ENCODE measurements at places on chromosomes 6 and 20.
A peak's percentile ranks its signal among the peaks of the same experiment; 100 is the strongest.

- no peak for DNase-seq
These were observed 95.3 kb downstream of the CDKAL1 start for GRCh38 chr6:20629509-20629908.

GRCh38 chr6:166005401-166005943, 162.2 kb downstream of the TBXT start:
- no peak for DNase-seq

DNA sequence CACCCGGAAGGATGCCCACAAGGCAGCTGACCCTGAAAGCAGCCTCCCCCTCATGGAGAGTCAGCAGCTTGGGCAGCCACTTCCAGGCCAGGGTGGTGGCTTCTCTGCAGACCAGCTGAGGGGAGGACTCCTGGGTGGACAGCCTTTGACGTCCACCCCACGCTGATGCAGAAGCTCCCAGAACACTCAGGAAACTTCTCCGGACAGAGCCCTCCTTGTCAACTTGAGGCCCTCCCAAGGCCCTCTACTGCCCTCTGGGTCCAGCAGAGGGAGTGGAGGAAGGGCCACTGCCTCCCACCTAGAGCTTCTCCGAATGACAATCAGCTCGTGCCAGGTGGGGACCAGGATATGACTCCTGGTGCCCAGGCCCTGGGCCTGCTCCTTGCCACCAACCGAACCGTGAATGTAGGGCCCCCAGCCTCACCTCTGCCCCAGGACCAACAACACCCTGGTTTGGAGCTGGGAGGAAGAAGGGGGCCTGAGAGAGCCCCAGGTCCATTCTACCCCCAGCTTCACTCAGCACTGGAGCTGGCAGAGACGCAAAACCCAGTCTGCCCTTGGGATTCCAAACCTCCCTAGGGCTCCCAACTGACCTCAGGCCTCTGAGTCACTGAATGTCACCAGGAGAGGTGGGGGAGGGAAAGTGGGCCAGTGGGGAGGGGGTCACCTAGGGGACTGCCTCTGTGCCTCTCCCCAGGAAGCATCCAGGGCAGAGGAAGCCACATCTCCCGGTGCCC, 10.9 kb upstream of the SLC22A7 start:
- no peak for DNase-seq

DNA sequence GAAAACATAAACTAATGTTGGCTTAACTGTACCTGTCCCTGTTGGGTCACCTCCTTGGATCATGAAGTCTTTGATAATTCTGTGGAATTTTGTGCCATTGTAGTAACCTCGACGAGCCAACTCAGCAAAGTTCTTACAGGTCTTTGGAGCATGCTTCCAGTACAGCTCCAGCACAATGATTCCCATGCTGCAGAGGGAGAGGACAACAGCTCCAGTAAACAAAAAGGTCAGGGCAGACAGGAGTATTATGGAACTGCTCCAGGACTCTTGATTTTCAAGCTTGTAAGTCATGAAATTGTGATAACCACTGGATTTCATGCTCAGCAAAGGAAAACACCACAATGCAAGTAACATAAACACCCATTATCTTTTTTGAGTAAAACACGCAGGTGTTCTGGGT, 2.9 kb downstream of the PPIL1 start:
- DNase-seq: no peak

- DNase-seq: no peak
These were observed 26.8 kb upstream of the PREP start for GRCh38 chr6:105429676-105430075.

DNA sequence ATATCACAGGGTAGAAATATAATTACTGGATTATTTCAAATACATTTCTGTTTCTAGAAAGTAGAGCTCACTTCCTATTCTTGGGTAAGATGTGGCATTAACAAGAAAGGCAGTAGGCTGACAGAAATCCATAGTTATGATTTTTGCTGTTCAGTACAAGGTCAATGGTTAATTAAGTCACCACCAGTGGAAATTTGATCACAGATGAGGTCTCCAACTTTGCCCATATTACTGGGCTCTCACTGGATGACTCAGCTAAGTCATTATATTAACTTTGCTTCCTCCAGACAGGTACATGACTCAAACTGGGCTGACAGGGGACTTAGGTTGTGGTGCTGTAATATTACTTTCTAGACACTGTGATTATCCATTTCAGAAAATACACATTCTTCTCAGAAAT, 212.4 kb downstream of the GRIK2 start:
- DNase-seq: no peak

DNA sequence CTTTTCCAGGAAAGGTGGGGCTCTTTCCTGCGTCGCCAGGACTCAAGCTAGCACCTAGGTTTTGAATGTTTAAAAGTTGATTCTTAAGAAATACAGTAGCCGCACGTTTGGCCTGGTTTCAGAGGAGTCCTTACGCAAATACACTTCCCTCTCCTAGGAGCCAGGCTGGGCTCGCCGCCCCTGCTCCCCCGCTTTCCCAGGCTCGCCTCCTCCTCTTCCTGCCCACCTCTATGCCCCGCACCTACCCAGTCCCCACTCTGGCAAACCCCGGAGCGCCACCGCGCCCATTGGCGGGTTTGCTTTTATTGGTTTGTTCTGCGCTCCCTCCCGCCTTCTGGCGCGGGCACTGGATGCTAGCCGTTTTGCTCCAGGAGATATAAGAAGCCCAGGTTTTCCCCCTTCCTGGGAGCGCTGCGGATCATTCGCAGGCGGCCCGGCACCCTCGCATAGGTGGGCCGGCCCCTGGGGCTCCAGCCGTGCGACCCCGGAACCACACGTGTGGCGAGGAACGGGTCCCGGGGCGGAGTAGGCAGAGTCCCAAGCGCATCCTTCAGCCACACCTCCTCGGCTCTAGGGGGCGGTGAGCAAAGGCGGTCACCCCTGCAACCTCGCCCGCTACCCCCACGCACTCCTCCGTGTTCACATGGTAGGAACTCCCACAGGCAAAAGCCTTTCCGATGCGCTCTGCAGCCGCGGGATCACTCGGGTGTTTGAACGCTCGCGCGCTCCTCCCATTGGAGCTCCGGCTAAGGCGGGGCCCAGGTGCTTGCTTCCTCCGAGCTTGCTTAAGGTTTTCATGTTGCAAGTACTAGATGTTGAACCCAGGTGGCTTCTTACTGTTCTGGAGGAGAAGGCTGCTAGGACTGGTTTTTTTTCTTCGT, 119.0 kb downstream of the RTN4IP1 start:
- DNase-seq: peak; percentile 72

GRCh38 chr6:6683969-6684833, 95.7 kb downstream of the LY86 start:
- DNase-seq: no peak

DNA sequence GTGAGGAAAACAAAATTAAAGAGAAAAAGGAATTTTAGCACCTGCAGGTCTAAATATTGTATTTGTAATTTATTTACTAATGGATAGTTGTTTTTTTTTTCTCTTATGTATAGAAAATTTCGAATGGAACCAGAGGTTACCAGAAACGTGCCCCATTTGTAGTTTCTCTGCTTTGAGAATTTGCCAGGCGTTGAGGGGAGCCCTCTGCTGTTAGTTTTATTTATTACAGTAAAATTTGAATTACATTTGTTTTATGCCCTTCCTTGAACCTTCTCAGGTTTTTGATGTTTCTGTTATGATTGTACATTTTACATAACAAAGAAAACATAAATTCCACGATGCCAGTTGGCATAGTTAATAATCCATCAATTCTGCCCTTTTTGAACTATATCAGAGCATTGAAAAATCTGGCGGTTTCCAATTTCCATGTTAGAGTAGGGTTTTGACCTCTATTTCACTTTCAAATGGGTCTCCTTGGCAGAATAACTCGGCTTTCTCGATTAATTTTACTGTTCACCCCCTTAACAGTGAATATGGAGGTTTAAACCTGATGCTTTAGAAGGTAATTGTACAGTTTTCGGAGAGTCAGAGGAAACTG, 35.1 kb upstream of the RFPL4B start:
- peak; percentile 28 for DNase-seq

- DNase-seq: no peak
These were observed 44.6 kb upstream of the HDDC2 start for GRCh38 chr6:125346201-125346925.

All from CD4-positive, alpha-beta T cell treated with Interleukin-12 subunit alpha and Interleukin-12 subunit beta, for 1 hour (primary cell).